ENCODE measurements at places on chromosomes 1 and 21.

GRCh38 chr1:34866762-34867109 is 7.2 kb upstream of the SMIM12 start:
- DNase-seq: no peak

DNA sequence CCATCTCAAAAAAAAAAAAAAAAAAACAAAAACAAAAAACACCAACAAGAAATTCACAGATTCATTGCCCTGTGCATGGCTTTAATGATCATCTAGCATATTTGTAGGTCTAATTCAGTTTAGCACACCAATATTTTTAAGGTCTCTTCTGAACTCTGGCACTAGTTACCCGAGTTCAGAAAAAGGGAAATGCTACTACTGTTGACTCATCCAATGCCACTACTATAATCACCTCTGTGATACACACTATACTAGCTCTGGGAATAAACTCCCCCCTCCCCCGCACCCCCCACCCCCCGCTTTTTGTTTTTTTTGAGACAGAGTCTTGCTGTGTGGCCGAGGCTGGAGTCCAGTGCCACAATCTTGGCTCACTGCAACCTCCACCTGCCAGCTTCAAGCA is 55.6 kb downstream of the FBXO42 start:
- DNase-seq: no peak

GRCh38 chr1:10434590-10434989 is 4.4 kb downstream of the CENPS start:
- no peak for DNase-seq

- peak; percentile 81 for DNase-seq
Observed at GRCh38 chr1:87335175-87335884, 6.7 kb downstream of the LMO4 start.

GRCh38 chr1:59013276-59013927 is 229.6 kb upstream of the JUN start:
- no peak for DNase-seq

- DNase-seq: no peak
Observed at GRCh38 chr21:41953249-41953830, 478 bp downstream of the C2CD2 start.

GRCh38 chr1:43058545-43059360 is 100.1 kb upstream of the SLC2A1 start:
- no peak for DNase-seq

- DNase-seq: peak; percentile 86
Observed at GRCh38 chr1:11858968-11859871, 475 bp upstream of the NPPB start.

DNA sequence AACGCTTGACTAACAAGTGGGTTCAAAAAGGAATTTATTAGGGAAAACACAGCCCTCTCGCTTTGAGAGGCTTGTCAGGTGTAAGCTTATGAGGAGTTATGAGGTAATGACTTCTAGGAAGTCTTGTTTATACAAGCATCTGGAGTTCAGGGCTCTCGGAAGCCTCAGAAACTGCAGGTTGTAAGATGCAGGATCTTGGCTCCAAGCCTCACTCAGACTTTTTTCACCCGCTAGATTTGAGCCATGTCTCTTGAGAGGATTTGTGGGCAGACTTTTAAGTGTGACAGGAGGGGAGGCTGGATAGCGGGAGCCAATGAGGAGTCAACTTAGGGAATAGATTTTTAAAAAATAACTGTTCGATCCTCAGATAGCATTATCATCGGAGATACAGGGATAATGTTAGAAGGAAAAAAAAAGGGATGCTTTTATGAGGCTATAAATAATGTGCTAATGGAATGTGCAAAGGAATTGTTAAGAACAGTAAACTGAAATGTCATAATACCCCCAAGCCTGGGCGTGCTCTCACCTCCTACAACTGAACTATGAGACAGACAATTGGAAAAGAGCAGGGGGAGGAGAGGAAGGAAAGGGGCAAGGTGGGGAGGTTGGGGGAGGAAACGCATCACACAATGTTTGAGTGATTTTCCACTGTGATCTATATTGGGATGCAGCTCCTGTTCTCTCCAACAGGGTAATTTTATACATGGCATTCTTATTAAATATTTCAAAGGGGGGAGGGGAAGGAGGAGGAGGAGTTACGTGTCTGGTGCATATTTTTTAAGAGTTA is 107.4 kb upstream of the ESRRG start:
- DNase-seq: no peak

DNA sequence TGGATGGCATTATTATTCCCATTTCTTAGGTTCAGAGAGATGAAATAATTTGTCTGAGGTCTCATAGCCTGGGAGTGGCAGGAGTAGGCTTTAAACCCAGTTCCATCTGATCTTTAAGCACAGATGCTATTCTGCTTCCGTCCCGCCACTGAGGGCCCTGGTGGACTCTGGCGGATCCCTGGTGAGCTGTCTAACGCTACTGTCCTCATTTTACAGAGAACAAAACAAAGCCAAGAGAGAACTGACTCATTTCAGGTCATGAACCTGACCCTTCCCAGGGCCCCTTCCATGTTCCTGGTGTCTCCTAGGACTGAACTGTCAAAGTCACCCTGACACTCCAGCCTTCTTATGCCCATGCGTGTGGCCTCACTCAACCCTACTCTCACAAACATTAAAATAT is 3.1 kb upstream of the GALE start:
- no peak for DNase-seq

GRCh38 chr1:247102381-247102780 is 1.8 kb downstream of the ZNF669 start:
- no peak for DNase-seq

DNA sequence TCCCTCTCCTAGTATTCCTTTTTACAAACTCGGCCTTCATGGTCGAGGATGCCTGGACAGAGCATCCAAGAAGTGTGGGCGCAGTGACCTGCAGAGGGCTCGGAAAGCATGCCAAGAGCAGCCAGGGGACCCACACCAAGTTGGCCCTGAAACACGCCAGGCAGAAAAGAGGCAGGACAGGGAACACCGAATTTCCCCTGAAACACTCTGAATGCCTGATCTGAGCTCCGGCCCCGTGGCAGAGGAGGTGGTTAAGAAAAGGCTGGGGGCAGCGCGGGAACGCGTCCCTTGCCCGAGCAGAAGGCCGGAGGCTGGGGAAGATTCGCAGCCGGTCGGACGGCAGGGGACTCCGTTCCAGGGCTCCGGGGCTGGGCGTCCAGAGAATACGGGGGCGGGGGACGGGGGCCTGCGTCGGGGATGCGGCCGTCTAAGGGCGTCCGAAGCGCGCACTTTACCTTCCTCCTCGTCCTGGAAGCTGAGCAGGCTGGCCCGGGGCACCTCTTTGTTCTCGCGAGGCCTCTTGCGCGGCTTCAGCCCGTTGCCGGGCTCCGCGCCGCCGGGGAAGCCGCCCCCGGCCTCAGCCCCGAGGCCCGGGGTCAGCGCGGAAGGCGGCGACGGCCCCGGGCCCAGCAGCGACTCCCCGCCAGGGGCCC is 558 bp downstream of the PAXBP1 start:
- DNase-seq: peak; percentile 69

DNA sequence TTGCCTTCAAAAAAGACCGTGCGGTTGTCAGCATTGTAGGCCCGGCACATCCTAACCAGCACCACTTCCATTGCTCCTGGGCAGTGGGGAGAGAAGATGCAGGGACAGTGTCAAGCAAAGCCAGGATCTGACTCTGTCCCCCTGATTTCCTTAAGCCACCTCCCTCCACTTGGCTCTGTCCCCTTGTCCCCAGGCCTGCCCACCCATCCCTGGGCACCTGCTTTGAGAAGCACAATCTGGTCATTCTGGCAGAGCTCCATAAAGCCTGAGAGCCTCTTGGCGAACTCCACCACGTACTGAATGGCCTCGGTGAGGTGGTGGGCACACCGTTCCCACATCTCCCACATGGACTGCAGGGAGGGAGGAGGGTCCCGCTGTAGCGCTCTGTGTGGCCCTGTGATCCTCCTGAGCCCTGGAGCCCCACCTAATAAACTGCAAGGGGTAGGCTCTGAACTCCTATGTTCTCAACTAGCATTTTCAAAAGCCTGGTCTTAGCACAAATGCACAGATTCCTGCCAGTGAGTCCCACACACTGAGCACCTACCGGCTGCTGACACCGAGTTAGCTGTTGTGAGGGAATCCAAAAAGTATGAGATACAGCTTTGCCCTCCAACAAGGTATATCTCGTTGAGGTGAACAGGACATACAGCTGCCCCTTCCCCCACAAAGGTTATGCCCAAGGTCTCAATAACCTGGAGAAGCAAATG is 8.2 kb upstream of the LINGO4 start:
- DNase-seq: no peak

DNA sequence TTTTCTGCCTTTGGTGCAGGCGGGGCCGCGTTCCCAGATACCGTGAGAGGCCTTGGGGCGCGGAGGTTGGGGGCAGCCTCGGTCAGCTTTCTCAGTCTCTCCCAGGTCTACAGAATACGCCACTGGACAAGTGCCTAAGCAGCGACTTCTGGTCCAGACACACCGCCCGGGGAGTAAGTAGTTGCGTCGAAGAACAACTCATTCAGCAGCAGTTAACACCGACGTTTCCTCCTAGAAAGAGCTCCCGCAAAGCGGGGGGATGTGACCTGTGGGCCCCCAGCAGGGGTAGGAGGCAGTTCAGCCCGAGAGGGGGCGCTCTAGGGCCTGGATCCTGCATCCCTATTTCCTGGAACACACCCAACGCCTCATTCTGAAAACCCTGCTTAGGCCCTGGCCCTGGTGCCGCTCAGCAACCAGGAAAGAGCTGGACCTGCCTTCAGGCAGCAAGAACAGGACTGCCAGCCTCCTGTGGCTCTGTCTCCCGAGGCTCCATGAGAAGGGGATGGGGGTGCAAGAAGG is 6.5 kb upstream of the BARHL2 start:
- no peak for DNase-seq

GRCh38 chr1:85343612-85344255 is 67.3 kb upstream of the BCL10 start:
- DNase-seq: no peak

DNA sequence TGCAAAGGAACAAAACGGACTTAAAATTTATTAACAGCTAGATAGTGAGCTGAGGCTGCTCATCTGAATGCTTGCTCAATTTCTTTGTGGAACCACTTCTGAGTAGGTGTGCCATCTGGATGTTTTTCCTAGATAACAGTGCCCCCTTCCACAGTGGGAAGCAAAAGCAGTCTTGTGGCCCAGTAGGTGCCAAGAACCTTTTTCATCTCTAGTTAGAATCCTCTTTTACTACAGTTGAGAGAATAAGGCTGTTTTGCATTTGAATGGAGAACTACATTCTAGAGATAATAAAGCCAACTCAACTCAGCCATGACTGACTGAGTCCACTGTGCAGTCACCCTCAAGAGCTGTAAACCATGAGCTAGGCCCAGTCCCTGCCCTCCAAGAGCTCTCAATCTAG is 13.3 kb downstream of the F3 start:
- no peak for DNase-seq

GRCh38 chr1:167454894-167455785 is 63.2 kb downstream of the CD247 start:
- DNase-seq: peak; percentile 72

DNA sequence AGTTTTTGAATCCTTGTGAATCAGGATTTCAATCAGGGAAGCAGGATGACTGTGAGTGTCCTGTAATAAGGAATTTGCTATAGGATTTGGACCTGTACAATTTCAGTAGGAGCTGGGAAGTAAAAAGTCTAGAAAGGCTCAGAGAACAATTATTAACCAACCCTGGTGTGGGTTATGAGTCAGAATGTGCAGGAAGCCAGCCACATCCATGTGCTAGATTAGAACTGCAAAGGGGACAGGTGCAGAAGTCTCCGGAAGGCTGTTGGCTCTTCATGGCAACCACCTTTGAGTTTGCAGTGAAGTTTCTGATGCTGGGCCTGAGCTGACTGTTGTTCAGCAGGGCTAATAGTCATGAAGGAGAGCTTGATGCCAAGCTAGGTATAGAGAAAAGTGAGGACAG is 70.7 kb downstream of the SPATA46 start:
- no peak for DNase-seq

DNA sequence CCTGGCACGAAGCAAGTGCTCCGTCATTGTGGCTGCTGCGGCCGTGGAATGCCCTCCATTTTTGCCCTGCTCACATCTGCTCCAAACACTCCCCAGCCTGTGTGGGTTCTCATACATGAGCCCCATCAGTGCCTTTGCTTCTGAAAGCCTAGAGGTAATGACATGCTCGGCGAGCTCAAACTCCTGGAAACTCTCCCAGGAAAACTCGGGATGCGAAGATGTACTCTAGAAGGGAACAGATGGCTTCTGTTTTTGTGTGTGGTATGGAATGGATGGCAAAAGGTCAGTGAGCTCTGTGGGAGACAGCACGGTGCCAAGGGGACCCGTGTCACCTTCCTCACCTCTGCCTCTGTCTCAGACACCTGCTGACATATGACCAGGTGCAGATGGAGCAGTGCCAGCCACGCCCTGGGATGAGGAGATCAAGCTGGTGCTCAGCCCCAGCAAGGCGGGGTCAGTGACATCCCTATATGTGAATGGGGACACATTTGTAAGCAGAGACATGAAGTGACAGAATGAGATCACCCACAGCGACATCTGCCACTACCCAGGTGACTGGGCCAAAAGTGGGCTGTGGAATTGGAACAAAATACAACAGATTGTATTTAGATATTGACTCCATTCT is 84.1 kb upstream of the COX20 start:
- DNase-seq: no peak

Measured in germinal center (tissue), 1 donor.